H54 (cell line): ENCODE measurements at places on chromosomes 1 and 21.

- no peak for DNase-seq
Measured at GRCh38 chr1:74422421-74423292, 89.8 kb downstream of the LRRC53 start.

GRCh38 chr1:153963850-153964331, 554 bp upstream of the SLC39A1 start:
- no peak for DNase-seq

- DNase-seq: no peak
Measured at GRCh38 chr21:41201385-41201784, 33.4 kb downstream of the BACE2 start.

DNA sequence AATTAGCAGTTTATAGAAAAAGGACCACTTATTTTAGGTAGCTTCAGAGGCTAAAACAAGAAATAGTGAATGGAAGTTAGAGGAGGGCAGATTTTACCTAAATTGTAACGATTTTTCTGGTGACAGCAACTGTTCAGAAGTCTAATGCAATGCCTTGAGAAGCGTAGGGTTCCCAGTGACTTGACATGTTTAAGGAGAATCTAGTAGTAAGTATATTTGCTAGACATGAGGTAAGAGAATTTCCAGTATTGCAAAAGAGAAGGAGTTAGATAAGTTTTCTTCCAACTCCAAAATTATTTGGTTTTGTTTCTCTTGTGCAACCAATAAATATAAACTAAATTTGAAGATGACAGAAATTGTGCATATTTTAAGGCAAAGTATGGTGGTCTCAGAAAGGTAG, 140.0 kb downstream of the SMYD3 start:
- no peak for DNase-seq

GRCh38 chr1:223864084-223864483, 18.3 kb upstream of the TP53BP2 start:
- DNase-seq: no peak

- DNase-seq: peak; percentile 61
Measured at GRCh38 chr1:161209790-161210409, 5.2 kb upstream of the FCER1G start.

- no peak for DNase-seq
Measured at GRCh38 chr1:41501581-41501980, 17.1 kb upstream of the EDN2 start.

DNA sequence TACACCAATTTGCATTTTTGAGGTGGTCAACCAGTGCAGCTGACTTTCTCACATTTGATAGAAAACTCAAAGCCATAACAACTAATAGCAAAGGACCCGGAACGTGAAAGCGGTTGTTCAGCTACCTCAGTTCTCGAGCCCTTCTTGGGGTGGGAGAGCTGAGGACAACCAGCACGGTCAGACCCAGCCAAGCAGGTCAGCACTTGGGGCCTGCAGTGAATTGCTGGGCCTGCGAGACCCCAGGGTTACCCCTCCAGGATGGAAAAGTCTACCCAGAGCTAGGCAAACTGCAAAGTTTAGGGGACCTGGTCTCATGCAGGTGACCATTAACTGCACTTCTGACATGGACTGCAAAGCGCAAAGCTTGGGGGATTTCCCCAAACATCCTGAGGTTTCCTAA, 23.8 kb upstream of the AJAP1 start:
- no peak for DNase-seq

- no peak for DNase-seq
Measured at GRCh38 chr1:182002570-182002969, 58.9 kb downstream of the ZNF648 start.

DNA sequence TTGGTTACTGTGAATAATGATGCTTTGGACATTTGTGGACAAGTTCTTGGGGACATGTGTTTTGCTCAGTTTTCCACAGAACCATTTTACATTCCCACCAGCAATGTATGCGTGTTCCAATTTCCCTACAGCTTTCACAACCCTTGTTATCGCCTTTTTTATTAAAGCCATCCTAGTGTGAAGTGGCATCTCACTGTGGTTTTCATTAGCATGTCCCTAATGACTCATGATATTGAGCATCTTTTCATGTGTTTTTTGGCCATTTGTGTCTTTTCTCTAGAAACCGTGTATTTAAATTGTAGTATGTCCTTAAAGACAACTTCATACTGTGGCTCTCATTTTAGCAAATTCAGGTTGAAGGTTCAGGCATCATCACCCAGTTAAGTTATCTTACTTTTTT, 132.1 kb downstream of the TGFBR3 start:
- DNase-seq: no peak

- DNase-seq: peak; percentile 30
Measured at GRCh38 chr1:100989306-100990077, 36.1 kb downstream of the DPH5 start.

- no peak for DNase-seq
Measured at GRCh38 chr1:32470991-32471694, 6.3 kb downstream of the ZBTB8B start.
